ENCODE measurements at places on chromosomes 12 and 14. TPM values are rescaled to one million over a fixed set of nuclear protein-coding genes. Genes with fewer than 3 reads are reported as not detected.
A peak's percentile ranks its signal among the peaks of the same experiment; 100 is the strongest.

GRCh38 chr12:44835641-44836379, 40.3 kb downstream of the NELL2 start:
- no peak for DNase-seq

- no peak for DNase-seq
Measured at GRCh38 chr14:38342803-38343202, 86.9 kb upstream of the CLEC14A start.

Gene DDN
- 0.30 TPM for total RNA-seq

DNA sequence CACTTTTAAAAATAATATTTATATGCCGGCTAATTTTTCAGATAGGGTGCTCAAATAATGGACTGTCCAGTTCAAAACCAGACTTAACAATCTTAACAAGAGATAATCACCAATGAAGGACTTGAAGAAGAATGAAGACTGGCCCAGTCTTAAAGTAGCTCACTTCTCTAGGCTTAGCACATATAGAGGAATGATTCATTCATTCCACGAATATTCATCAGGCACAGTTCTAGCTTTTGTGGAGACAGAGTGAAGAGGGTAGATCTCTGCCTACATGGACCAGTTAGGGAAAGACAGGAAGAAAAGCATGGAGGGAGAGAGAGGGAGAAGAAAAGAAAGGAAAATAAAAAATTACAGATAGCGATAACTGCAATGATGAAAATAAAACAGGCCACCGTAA, 42.8 kb upstream of the METAP2 start:
- DNase-seq = no peak

- no peak for DNase-seq
Measured at GRCh38 chr12:12171991-12172511, 94.8 kb downstream of the LRP6 start.

Gene CISTR
- total RNA-seq = not detected

GRCh38 chr12:54421175-54421878, 2.3 kb upstream of the ITGA5 start:
- DNase-seq = peak; percentile 18

Gene HOXC12
- not detected for total RNA-seq

Gene DAO
- total RNA-seq = not detected

Gene GLT1D1
- not detected for total RNA-seq

Gene ATXN3
- 41.8 TPM for total RNA-seq

DNA sequence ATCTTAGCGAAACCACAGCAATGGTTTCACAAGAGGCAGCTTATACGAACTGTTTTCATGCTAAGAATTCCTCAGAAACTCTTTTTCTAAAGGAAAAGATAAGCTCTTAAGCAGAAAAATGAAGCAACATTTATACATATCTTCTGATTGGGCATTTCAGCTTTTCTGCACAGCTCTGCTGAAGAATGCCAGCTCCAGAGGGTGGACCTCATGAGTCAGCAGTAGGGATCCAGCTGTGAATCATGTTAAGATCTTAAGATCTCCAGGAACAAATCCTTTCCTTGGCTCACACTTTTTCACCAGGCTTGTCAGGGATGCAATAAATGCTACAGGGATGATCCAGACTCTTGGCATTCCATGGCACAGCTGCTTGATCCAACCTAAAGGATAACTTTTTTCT, 477.1 kb upstream of the CCDC196 start:
- no peak for DNase-seq

Gene SCNN1A
- total RNA-seq = 1.1 TPM

Gene TAS2R13
- 1.3 TPM for total RNA-seq

DNA sequence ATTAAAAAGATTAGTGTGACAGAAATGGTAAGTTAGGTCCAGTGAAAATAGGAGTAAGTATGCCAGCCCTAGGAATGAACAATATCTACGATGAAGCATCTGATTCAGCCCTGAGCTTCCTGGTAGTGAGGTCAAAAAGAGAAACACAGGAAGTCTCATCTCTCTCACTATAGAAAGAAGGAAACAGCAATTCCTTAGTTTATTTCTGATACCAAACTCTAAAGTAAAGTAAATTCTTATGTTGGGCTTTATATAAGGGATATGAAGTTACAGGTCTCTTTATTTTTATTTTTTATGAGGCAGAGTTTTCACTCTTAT, 76.7 kb upstream of the RFLNA start:
- no peak for DNase-seq

- no peak for DNase-seq
Measured at GRCh38 chr12:127239781-127240180, 1027.2 kb upstream of the TMEM132C start.

GRCh38 chr14:103839579-103839978, 7.8 kb downstream of the PPP1R13B start:
- no peak for DNase-seq

GRCh38 chr14:50542941-50543418, 10.6 kb upstream of the MAP4K5 start:
- DNase-seq = no peak

Gene BBS10
- total RNA-seq = 5.8 TPM

DNA sequence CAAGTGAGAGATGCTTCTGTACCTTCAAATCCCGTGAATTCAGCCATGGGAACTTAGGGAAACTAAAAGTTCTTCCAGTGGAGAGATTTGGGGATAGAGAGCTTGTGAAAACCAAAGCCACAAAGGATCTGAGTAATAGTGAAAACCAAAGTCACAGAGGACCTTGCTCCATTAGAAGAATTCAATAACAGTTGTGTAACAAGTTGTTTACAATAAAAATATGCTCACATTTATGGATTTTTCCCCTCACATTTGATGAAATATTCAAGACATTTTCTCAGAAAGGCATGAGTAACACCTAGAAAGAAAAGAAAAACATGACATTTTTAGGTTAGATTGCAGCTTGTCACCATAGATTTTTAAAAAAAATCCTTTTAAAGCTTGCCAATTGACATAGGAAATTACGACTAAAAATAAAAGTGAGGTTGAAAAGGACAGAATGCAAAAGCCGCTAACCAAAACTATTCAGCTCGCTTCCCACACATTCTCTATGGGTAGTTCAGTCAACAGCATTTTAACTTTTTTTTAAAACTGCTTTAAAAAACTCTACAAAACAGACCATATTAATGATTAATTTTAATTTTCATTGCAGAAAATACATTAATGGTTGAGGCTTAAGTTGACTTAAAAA, 113.2 kb downstream of the CAND1 start:
- no peak for DNase-seq

Gene RASSF3
- 74.1 TPM for total RNA-seq

DNA sequence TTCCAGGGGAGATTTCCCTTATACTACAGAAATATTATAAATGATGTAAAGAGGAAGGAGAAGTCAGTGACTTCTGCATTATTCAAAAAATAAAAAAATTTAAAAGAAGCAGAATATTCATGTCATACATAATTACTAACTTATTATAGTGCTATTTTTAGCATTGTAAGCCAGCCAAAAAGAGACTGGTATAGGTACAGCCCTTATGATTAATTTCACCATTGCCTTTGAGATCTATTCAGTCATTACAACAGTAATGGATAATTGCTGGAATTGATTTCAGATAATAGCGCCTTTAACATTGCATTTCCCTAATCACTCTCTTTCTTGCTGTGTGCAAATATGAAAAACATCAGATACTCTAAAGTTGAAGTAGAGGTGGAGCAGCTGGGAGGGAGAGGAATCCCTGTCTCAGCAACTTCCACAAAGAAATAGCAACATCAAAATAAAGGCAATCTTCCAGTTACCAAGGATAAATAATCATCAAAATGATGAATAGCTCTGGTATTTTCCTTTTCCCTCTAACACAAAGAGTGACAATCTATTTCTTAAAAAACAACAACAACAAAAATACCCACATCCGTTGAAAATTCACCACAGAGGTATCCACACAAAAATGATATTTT, 71.8 kb upstream of the OVCH1 start:
- DNase-seq = no peak

GRCh38 chr14:64088647-64088964, 205.6 kb downstream of the ESR2 start:
- DNase-seq = no peak

DNA sequence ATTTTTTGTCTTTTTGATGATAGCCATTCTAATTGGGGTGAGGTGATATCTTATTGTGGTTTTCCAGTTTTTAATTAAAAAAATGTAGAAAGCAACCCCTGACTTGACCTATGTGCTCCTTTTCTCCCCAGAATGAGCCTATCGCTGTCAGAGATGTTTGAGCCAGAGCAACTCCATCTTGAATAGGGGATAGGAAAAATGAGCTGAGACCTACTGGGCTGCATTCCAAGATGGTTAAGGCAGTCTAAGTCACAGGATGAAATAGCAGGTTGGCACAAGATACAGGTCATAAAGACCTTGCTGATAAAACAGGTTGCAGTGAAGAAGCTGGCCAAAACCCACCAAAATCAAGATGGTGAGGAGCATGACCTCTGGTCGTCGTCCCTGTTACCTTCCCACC, 13.8 kb downstream of the ERP27 start:
- DNase-seq = no peak

DNA sequence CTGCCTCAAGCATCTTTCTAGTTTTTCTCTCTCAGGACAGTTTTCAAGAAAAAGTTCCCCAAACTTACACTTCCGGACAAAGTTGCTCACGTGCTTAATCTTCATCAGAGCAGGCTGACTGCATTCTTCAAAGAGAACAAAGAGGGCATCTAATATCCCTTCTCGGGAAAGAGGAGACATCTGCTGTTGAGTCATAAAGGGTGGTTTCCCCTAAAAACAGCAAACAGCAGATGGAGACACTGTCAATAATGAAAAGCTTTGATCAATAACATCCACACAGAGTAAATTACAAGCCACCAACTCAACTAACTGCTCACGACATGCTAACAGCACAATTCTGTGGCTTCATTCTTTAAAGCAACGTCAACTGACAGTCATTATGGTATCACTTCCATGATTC, 8.1 kb downstream of the CIT start:
- no peak for DNase-seq

- DNase-seq = no peak
Measured at GRCh38 chr14:59566725-59567124, 9.9 kb downstream of the CCDC175 start.

- DNase-seq = peak; percentile 57
Measured at GRCh38 chr12:6333566-6333965, 8.3 kb downstream of the TNFRSF1A start.

Gene DGLUCY
- total RNA-seq = 135 TPM

Gene CAPZA3
- total RNA-seq = not detected

Gene PROX2
- 0.28 TPM for total RNA-seq

Gene PACS2
- 54.7 TPM for total RNA-seq

Gene PMEL
- 0.42 TPM for total RNA-seq

GRCh38 chr14:97022741-97023140, 225.6 kb downstream of the VRK1 start:
- no peak for DNase-seq

- DNase-seq = no peak
Measured at GRCh38 chr12:11822081-11822834, 172.8 kb downstream of the ETV6 start.

DNA sequence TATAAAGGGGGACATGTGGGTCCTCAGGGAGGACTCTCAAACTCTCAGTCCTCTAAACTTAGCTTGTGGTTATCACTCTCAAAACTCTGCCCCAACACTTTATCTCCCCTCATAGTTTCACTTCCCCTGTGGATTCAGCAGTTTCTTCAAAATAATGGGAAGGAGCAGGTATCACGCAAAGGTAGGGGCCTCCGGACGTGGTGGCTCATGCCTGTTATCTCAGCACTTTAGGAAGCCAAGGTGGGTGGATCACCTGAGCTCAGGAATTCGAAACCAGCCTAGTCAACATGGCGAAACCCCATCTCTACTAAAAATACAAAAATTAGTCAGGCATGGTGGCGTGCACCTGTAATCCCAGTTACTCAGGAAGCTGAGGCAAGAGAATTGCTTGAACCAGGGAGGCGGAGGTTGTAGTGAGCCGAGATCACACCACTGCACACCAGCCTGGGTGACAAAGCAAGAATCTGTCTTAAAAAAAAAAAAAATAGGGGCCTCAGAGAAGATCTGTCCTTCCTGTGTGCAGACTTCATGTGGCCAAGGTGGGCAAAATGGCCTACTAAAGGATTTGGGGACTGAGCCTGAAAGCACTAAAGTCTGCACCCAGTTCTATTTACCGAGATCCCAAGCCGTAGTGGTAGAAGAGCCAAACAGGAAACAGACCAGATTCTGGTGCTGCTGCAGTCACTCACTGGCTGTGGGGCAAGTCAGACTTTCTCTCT, 6.4 kb downstream of the ITGB7 start:
- peak; percentile 40 for DNase-seq

- DNase-seq = no peak
Measured at GRCh38 chr14:99287269-99287942, 15.4 kb upstream of the BCL11B start.

DNA sequence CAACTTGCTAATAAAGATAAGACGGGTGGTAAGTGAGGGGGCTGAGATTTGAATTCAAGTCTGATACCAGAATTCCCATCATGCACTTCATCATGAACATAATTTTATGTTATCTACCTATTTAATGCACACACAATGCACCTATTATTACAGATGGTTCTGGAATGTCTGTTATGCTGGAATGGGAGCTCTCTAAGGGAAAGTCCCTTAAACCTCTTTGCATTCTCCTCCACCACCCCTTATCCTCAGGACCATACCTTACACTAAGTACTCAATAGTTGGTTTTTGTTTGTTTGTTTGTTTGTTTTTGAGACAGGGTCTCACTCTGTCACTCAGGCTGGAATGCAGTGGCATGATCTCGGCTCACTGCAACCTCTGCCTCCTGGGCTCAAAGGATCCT, 7.0 kb upstream of the MSI1 start:
- no peak for DNase-seq

Gene RBM23
- total RNA-seq = 91.7 TPM

- DNase-seq = no peak
Measured at GRCh38 chr14:59061292-59061691, 127.2 kb upstream of the DAAM1 start.

DNA sequence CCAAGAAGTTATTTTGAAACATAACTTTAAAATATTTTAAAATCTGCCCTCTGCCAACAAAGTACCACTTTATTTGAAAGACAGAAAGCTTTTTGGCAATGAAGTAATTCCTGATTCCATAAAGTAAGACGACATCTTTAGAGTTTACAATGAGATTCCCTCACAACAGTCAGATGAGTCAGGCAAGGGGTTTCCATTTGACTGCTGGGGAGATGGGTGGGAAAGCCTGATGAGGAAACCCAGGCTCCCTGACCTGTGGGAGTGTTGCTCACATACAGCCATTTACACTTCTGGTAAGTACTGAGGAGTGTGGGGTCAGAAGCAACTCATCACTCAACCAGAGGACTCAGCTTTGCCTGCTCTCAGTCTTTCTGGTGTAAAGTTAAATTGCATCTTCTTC, 10.2 kb downstream of the KITLG start:
- no peak for DNase-seq

Gene KRT83
- total RNA-seq = not detected

DNA sequence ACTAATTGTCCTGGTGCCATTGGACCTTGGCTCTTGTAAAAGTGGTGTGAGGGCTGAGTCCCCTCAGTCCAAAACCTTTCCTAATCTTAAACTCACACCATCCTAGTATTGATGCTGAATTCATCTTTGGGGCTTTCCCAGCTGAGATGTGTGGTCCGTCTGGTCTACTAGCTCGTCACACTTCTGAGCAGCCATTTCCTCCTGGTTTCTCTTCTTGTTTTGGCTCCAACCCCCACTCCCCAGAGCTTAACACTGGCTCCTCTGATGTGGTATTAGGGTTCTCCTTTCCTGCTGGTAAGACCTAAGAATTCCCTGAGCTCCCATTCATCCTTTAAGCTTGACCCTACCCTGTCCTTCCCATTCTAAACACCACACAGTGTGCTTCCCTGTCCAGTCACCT, 900.6 kb downstream of the VRK1 start:
- no peak for DNase-seq

Gene HAL
- total RNA-seq = 0.23 TPM

Data from activated naive CD8-positive, alpha-beta T cell treated with anti-CD3 and anti-CD28 coated beads, Interleukin-2, amount 10 ng/mL, durations not matched to agents 7 days and 5 days (primary cell).